T-helper 1 cell (primary cell): ENCODE measurements at places on chromosomes 11 and 22.

GRCh38 chr11:119441898-119442243 lies 18.9 kb upstream of the THY1 start:
- no peak for DNase-seq

DNA sequence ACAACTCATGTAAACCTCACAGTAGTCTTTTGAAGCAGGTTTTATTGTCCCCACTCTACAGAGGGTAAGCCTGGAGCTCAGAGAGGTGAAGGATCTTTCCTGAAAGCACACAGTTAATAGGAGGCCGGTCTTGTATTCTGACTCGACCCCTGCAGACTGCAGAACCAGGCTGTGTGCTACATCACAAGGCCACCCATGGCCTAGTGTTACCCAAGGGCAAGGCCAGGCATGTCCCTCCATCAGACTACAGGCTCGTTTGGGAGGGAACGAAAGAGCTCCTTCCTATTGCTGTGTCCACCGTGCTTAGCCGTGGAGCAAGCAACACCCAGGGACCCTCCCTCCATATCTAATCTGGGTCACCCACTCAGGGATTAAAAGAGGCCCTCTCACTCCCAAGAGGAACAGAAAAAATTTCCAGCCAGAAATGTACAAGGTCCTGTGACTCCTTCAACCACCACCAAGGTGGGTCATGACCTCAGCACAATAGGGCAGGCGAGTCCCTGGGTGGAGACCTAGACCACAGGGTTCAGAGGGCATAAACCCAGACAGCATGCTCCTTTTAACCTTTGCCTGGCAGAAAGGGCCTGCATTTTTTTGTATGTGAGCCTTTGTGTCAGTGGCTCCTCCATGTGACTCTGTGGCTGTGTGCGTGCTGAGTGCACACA lies 6.3 kb upstream of the SMIM35 start:
- DNase-seq, result no peak

GRCh38 chr11:64710418-64711137 lies 12.4 kb downstream of the NRXN2 start:
- no peak for DNase-seq

- no peak for DNase-seq
Observed at GRCh38 chr11:67044496-67044895, 12.2 kb upstream of the RHOD start.

DNA sequence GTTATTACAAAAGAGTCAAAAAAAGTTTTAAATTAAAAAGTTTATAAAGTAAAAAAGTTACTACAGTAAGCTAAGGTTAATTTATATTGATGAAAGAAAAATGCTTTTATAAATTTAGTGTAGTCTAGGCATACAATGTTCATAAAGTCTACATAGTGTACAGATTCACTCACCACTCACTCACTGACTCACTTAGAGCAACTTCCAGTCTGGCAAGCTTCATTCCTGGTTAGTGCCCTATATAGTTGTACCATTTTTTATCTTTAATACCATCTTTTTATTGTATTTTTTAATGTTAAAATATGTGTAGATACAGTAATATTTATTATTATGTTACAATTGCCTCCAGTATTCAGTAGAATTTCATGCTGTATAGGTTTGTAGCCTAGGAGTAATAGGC lies 2.6 kb upstream of the MMP10 start:
- DNase-seq, result no peak
